GM23248 (cell line): ENCODE measurements at places on chromosomes 4 and X.

DNA sequence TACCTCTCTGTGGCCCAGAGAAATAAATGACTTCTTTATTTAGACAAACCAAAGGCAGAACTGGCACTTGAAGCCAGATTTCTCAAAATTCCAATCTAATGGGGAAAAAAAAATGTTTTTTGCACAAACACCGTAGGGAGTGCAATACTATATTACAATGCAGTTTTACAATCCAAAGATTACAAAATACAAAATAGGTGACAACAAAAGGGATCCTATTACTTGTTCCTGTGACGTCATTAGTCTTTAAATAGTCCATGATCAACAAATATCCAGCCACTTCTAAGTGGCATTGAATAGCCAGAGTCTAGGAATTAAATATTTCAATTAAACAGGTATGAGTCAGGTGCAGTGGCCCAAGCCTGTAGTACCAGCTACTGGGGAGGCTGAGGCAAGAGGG lies 3.0 kb upstream of the APBB2 start:
- no peak for DNase-seq

DNA sequence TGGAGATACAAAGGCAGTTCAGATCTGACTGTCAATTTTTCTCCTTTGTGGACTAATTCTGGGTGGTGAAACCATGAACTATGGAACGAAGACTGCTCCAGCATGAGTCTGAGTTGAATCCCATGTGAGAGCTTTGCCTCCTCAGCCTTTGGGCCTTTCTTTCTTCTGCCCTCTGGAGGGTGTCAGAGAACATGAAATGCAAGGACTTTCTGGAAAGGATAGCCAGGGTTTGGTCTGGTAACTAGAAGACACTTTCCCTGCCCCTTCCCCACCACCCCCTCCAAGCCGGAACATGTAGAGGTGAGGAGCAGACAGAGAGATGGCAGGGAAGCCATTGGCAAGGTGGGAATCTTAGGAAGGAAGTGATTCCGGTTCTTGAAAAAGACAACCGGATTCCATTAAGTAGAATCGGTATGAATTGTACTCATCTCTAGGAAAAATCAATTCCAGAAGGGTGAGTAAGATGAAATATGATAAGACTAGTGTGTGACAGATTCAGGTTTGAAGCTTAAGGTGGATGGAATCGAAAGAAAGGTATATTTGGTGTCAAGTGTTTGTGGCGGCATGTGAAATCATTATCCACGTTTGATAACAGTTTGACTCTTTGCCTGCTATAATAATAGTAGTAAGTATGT lies 19.0 kb downstream of the FHL1 start:
- peak; percentile 68 for DNase-seq

DNA sequence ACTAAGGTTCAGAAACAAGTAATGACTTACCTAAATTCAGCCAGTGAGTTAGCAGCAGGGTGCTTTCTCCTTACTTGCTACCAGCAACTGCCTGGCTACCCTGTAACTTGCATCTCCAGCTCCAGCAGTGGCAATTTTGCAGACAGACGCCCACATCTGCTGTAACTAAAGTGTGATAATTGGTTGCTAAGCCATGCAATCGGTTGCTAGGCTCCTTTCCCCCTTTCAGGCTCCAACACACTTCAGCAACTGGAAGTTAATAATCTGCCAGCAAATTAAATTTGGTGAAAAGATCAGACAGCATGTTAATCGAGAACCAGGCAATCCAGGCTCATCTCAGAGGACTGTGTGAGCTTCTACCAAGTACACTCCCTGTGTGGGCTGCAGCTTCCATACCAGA lies 24.2 kb upstream of the ARHGEF9 start:
- no peak for DNase-seq

- DNase-seq: peak; percentile 93
These were observed 8.4 kb downstream of the UBE2K start for GRCh38 chr4:39706334-39706733.

DNA sequence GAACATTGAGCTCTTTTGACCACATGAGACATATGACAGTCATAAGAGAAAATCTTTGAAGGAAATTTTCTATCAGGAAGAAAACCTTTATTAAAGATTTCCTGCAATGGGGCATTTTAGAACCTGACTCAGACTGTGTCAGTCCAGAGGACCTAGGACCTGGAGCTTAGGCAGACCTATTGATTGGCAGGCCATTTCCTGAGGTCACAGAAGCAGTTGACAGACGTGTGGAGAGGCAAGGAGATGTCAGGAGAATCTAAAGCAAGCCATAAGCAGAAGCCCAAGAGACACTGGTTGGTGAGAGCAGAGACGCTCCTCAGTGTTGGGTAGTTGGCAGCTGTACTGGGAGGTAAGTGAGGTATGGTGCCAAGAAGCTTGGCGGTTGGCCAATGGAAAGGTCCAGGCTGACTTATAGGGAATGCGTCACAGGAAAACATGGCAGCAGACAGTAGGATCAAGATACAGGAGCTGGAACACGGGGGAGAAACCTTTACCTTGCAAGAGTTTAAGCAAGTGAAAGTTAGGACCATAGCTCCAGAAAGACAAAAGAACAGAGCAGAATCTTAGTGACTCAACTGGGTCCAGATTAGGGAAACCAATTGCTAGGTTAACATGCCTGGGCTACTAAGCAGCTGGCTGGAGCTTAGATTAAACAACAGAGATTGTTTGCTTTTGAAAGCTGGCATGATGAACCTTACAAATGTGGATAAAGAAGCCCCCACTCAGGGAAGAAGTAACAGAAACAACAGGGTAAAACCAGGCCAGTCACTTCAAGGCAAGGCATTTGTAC lies 18.6 kb downstream of the PALLD start:
- DNase-seq: no peak

DNA sequence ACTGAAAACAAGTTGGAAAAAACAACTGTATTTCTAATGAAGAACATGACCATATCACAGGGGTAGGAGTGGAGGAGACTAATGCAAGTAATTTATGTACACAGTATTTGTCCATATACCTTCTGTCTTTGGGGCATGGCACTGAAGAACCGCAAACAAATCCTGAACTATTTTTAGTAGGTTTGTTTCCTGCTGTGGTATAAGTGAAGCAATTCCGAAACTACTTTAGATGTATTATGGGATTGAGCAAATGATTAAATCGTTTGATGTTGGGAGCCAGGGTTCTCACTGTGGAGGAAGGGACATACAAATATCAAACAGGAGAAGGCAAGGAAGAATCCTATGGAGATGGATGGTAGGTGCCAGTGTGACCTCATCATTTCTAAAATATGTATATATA lies 18.9 kb upstream of the SH3KBP1 start:
- DNase-seq: no peak

DNA sequence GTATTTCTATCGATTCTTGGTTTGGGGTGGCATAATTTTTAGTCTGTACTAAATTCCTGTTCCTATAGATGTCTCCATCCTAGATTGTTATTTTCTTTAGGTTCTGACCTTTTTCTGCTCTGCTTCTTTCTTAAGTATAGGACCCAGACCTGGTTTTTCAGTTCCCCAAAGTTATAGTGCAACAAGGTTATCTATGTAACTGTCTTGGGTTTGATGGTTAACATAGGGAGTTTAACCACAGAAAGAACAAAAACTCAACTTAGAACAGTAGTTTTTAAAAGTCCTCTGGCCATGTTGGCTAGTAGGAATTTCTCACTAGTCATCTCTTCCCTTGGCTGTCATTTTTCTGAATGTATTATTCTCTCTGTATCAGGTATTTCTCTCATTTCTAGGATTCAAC lies 38.8 kb upstream of the MAD2L1 start:
- no peak for DNase-seq

DNA sequence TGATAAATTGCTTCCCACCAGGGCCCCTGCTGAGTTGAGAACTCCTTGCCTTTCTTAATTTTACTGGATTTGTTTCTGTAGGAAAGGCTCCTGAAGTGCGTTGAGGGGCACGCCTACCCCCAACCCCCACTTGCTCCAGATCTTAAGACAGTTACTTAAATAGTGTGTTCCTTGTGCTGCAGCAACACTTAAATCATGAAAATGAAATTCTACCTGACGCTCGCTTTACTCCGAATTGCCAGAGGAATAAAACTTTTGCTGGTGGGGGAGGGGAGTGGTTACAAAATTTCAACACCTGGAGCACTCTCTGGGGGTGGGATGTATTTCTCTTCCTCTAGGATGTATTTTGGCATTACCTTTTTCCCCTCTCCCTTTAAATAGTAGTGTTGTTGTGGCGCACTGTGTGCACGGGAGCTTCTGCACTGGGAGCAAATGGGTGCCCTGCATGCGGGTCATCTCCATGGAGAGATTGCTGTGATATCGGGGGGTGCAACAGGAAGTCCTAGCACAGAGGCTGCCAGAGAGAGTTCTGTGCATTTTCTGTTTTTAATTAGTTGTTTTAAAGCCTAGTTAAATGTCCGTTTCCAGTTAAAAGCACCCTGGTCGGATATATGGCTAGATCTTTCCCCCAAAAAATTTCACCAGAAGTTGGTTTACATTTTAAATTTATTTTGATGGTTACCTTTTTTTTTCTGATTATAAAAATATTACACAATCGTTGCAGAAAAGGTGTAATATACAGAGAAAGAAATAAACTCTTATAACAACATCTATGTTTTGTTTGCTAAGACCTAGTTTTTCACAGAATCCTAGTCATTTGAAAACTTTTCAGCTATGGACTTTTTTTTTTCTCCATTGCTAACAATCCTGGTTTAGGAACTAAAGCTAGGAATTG lies 207.7 kb downstream of the SOWAHB start:
- peak; percentile 62 for DNase-seq

- DNase-seq: no peak
These were observed 8.4 kb downstream of the MSL3 start for GRCh38 chrX:11766487-11766886.

DNA sequence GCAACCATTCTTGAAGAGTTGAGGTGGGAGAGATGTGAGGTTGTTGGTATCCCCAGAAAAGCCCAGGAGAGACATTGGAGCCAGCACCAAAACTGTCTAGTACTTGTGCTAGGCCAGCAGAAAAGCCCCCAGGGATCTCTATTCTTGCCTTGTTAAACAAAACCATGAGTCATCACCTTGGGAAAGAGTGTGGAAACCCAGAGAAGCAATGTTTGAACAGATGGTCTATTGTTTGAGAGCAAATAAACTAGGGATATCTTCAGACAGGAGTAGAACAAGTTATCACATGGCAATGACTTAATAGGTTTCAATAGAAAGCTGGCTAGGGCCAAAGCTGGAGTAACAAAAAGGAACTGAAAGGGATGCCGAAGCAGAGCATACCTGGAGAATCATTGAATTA lies 195.7 kb upstream of the CASK start:
- DNase-seq: peak; percentile 38

GRCh38 chr4:48899432-48899749 lies 7.2 kb downstream of the OCIAD2 start:
- DNase-seq: no peak

DNA sequence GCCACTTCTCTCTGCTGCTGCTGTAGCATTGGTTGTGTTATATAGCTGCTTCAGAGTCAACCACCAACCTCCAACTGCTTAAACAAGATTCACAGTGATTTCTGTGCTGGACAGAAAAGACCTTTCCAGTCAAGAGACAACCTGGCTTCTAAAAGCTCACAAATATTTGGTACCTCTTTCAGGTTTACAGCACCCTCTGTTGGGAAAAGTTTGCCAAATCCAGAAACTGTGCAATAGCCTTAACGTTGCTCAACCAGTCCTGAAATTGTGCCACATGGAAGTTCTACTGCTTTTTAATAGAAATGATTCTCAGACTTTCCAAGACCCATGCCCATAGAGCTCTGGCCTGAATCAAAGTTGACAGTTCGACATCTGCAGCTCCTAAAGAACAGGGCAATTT lies 842.1 kb upstream of the HTR2C start:
- peak; percentile 60 for DNase-seq

GRCh38 chrX:45903781-45904201 lies 641.4 kb downstream of the ZNF674 start:
- DNase-seq: no peak

- DNase-seq: no peak
These were observed 653.9 kb upstream of the AADAT start for GRCh38 chr4:170743633-170744032.

DNA sequence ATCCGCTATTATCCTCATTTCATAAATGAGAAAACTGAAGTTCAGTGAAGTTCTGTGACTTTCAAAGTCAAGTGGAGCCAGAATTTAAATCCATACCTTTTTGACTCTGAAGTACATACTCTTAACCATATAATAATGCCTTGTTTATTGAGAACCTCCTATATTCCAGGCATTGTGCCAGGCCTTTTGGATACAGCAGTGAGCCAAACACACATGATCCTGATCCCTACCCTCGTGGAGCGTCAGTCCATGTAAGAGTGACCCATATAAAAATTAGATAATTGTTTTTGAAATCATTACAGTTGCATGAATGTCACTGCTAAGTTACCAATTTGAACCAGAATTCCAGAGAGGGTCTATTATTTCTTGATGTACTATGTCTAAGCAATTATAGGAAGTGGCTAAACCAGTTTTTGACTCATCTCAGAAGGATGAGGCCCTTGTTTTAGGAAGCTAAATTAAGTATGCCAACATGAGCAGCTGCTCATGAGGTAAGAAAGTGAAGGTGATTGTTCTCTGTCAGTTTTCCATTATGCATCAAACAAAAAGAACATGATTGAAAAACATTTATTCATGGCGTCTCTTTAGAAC lies 289.5 kb downstream of the GLUD2 start:
- no peak for DNase-seq

DNA sequence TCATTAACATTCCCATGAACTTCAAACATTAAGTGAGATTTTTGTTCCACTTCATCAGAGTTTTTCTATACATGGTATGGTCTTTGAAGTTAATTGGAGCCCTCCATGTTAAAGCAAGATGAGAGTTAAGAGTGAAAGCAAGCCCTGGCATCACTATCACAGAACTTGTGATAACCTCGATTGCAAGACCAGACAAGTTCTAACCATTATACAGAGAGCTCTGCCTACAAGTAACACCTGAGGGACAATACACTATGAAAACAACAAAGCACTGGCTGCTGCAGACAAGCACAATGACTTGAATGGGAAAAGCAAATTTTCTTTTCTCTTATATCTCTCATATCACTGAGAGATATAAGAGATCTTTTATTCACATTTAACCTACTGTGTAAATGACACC lies 126.6 kb upstream of the GYPA start:
- DNase-seq: no peak

DNA sequence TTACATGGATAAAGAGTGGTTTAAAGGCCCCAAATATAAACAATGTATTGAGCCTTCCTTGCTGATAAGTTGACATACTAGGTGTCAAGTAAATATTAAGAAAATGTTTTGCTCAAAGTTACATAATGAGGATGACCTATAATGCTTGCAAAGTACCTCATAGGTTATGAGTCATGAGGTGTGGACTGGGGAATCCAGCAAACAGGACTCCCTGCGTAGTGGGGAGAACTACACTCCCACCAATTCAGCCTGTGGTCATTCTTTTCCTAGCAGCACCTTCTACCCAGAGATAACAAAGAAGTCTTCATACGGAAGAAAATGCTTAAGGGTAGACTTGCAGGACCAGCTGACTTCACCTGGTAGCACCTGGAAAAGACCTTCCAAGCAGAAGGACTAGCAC lies 418.9 kb upstream of the CPEB2 start:
- DNase-seq: no peak
